B cell (primary cell): ENCODE measurements at places on chromosomes 12 and 14.

- DNase-seq: no peak
Observed at GRCh38 chr12:95435355-95435754, 38.6 kb upstream of the METAP2 start.

GRCh38 chr14:100058777-100059437, 6.3 kb upstream of the EVL start:
- peak; percentile 23 for DNase-seq

DNA sequence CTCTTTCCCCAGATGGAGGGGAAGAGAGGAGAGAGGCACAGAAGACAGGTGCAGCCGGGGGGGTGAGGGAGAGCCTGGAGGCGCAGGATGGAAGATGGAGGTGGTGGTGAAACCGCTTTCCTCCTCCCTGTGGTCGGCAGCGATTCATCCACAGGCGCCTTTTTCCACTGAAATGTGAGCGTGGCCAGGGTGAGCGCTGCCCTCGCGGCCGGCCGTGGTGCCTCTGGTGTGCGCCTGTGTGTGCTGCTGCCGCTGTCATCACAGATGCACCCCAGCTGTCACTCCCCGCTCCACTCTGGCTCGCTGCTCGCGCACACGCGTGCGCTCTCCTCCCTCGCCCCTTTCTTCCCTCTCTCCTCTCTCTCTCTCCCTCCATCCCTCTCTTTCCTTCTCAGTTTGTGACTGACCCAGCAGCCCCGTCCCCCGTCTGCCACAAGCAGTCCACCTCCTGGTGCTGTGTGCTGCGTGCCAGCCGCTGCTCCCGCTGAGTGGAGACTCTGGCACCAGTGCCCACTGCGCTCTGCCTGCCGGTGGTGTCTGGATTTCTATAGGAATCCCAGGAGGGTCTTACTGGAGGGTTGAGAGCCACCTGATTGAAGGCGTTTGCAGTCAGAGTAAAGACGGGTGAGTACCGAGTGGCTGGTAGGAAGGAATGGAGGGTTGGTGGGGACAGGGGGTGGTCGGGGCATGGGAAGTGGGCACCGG, at the start of gene LRTM2:
Gene LRTM2, plus strand, starts transcription at position 375 of the 705 bp plus-strand sequence. CDS start 7,584 bp downstream, outside the sequence.
- no peak for DNase-seq

DNA sequence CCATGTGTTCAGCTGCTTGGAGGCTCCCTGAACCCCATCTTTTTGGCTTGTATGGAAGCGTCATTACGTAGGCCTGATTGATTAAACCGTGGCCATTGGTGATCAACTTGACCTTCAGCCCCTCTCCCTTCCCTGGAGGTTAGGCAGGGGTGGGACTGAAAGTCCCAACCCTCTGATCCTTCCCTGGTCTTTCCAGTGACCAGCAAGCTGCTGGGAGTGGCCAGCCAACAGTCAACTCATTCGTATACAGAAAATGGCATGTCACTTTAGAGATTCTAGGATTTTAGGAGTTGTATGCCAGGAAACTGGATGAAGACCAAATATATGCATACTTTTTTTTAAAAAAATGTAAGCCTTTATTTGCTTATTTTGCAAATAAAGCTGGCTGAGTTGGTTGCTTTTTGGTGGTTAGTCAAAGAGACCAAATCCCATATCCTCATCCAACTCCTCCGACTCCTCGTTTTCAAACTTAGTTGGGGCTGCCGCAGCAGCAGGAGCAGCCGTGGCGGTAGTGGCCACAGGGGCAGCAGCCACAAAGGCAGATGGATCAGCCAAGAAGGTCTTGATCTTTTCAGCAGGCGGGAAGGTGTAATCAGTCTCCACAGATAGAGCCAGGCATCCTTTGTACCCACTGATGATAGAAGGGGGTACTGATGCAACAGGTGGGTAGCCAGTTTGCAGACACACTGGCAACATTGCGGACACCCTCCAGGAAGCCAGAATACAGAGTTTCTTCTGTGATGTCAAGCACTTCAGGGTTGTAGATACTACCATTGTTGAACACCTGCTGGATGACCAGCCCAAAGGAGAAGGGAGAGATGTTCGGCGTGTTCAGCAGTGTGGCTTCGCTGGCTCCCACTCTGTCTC, 16.6 kb downstream of the NFKBIA start:
- no peak for DNase-seq

DNA sequence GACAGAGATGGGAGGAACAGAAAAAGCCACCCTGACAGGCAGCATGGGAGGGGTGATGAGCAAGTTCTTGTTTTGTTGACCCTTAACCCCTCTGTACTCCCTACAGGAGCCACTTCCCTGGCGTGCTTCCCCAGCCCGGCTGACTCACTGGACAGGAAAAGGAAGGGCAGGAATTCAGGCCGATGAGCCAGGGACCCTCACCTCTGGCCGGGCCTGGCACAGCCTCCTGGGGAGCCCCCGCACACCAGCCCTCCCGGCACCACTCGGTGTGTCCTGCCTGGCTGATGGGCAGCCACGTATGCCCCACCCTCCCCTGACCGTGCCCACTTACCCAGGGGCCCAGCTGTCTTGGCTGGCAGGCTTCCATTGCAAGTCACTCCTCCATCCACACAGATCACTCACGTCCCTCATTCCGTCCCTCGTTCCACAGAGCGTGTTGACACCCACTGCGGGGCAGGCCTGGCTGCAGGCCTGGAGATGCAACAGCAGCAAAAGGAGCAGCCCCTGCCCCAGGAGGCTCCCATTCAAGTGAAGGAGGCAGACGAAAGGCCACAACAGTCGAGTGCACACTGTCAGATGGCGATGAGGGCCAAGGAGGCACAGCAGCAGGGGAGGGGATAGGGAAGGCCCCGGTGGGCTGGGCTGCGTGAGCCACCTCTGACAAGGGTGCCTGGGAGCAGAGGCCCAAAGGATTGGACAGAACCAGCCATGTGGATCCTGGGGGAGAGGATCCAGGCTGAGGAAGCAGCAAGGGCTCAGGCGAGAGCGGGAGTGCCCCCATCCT, 19.7 kb upstream of the CD9 start:
- DNase-seq: no peak

GRCh38 chr14:91418387-91419043, 895 bp upstream of the CCDC88C start:
- DNase-seq: peak; percentile 88

GRCh38 chr14:98868866-98869265, 403.1 kb downstream of the BCL11B start:
- DNase-seq: no peak

DNA sequence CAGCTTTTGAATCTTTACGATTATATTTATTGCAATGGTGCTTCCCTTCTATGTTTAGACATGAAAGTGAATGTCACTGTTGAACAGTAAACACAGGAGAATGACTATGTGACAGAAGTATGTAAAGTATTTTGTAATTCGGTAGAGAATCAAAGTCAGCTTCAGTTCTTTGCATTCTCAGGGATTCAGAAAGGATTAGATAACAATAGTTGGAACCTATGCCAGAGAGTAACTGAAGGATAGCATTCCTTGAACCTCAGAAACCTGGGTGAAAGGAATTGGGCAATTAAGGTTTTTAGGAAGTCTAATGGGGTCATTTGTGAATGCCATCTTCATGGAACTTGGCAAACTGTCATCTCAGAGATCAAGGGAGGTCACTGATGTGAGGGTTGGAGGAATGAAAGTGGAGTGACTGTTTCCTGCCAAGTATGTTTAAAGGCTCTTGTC, 305.3 kb upstream of the DDHD1 start:
- no peak for DNase-seq

- DNase-seq: no peak
Observed at GRCh38 chr12:93156086-93156716, 221.5 kb upstream of the NUDT4 start.

DNA sequence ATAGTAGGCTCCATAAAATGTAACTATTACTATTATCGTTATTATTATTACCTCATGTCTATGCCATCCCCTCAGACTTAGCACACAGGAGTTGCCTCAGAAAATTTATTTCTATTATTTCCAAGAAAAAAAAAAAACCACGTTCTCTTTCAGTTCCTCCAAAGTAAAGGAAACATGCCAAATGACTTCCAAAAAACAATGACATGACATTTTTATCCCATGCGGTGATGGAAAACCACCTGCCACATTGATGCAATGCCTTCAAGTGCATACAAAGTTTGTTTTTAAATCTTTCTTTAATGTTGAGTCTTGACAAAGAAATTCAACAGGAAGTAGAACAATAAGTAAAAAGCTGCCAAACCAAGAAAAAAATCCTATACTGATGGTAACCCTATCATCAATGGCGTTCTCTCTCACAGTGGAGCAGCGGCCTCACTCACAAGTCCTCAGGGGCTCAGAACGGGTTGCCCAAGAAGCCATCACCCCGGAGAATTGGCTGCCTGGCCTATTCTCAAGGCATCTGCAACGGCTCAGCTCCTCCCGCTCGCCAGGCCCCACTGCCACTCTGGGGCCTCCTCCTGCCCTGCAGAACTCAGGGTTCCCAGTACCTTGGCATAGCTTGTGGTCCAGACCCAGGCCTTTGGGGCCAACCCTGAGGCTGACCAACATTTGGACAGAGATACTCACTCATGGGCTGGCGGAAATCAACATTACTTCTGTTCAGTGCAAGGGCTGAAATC, 51.9 kb downstream of the SERPINA3 start:
- DNase-seq: no peak
